Activated CD4-positive, CD25-positive, alpha-beta regulatory T cell (primary cell): ENCODE measurements at places on chromosomes 7 and 10.

- DNase-seq: no peak
Observed at GRCh38 chr7:90412458-90413184, 9.4 kb downstream of the CLDN12 start.

DNA sequence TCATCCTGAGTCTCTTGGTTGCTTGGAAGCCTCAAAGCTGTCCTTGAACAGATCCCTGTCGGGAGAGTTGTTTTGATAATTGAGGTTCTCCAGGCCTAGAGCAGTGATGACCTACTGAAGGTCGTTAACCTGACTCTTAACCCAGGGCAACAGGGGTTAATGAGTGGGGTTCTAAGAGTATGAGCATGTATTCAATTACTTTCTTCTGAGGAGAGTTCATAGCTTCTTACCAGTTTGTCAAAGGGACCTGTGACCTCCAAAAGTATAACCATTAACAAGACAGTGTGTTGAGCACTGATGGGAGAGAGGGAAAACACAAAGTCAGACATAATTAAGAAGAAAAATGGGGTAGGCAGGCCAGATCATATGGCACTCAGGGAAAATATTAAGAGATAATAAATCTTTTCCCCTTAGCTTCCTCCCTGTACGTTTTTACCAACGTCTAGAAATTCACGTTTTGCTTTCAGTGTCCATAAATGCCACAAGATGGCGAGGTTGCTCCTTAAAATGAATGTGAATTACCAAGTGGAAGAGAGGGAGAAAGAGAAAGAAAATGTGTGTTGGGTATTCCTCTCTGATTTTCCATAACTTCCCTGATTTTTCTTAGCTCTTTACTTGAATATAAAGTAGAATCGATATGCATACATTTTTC, 97.6 kb downstream of the SUGCT start:
- DNase-seq: no peak

GRCh38 chr7:121328508-121329190, at the start of gene WNT16:
Gene WNT16, plus strand, starts transcription at chr7:121329000. Its CDS starts 293 bp downstream, at chr7:121329293.
- no peak for DNase-seq

- no peak for DNase-seq
Observed at GRCh38 chr10:42697926-42698325, 59.6 kb upstream of the ZNF33B start.

DNA sequence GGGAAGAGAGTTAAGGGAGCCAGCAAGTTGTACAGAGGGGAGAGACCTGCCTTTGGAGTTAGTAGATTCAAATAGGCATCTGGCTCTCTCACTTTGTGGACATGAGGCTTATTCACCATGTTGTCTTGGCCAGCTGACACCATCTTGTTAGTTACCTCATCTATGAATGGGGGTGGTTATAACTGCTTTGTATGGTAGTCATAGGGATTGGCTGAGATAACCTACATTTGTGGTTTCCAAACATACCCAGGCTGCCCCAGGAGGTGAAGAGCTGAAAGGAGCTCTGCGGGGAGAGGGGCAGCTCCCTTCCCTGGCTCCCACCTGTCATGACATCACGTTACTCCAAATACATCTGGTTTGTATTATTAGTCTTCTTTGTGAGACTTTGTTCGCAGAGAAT, 393.3 kb upstream of the AUTS2 start:
- DNase-seq: no peak

DNA sequence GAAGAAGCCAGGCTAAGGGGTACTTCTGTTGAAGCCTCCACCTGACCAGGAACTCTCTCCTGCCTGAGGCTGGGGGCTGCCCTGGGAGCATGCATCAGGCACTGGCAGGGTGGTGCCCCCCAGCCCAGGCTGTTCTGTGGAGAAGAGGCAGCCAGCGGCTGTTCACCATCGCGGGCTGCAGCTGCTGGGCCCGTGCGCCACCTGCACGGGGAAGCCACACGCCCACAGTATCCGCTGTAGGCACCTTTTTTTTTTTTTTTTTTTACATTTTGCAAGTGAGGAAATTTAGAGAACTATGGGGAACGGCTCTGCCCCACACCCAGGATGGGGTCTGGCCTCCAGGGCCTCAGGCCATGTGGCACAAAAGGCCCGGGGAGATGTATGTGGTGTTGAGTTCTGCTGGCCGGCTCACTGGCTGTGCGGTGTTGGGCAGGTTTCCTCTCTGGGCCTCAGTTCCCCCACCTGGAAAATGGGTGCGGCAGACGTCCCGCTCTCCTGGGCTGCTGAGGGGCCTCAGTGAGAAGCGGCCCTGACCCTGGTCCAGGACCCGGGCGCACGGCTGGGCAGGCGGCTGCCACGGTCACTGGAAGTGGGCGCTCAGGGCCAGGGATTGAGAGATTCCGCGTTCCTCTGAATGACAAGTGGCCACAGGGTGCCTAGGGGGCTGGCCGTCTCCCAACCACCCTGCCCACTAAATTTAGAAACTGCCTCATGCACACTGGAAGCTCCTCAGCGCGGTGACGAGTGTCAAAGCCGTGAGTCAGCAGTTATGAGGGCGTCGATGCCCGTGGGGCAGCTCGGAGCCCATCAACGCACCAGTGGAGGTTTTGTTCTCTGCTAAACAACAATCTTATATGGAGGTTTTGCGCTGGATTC, 8.8 kb upstream of the INTS1 start:
- DNase-seq: peak; percentile 27
